ENCODE measurements at places on chromosomes 13 and 19.

GRCh38 chr19:10854350-10855089, 6.3 kb downstream of the C19orf38 start:
- DNase-seq: no peak

DNA sequence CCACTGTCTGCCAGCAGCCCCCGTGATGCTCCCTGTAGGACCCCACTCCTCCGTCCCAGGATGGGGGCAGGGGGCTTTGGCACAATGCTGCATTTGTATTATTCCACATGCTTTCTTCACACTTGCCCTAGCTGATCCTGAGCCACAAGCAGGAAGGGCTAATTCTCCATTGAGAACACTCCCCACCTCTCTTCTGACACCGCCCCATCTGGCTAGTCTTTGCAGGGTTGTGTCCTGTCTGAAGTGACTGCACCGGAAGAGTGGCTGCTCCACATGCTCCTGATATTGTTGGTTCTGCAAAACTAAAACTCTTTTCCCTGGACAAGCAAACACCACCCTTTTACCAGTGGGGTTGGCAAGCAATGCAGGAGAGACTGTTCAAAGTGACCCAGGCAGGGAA, 18.0 kb downstream of the ZNF574 start:
- no peak for DNase-seq

GRCh38 chr19:35136977-35137702, 1.5 kb upstream of the FXYD1 start:
- no peak for DNase-seq

GRCh38 chr19:46716672-46717033, 261 bp downstream of the PRKD2 start:
- DNase-seq: no peak

All from stimulated activated CD4-positive, alpha-beta T cell treated with anti-CD3 and anti-CD28 coated beads, Interleukin-1b, Interleukin-23, amount 100 ng/mL, for 1 hour (primary cell).